Stimulated activated CD4-positive, alpha-beta T cell treated with anti-CD3 and anti-CD28 coated beads, Interleukin-2, amount 100 ng/mL, for 24 hours (primary cell): ENCODE measurements at places on chromosomes 2 and 18.

- no peak for DNase-seq
These were observed 24.4 kb downstream of the HK2 start for GRCh38 chr2:74858281-74858680.

DNA sequence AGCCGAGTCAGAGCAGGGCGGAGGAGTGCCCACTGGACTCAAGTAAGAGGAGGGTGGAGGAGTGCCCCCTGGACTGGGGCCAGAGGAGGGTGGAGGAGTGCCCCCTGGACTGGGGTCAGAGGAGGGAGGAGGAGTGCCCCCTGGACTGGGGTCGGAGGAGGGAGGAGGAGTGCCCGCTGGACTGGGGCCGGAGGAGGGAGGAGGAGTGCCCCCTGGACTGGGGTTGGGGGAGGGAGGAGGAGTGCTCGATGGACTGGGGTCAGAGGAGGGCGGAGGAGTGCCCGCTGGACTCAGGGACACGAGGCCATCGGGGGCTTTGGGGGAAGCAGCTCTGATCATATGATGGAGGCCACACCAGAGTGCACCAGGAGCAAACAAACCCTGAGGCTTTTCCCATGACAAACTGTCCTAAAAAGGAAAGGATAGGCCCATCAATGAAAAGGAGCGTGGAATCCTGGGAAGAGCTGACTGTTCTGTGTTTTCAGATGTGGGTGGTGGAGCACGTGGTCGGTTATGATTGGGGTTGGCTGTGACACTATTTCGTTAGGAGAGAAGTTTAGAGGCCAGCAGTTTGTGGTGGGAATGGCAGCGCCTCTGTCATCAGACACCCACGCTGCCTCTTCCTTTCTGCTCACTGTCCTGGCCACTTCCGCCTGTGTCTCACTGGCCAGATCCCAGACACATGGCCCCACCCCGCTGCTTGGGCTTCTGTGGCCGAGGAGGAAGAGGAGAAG is 24.5 kb upstream of the HPCAL1 start:
- DNase-seq, result peak; percentile 22

DNA sequence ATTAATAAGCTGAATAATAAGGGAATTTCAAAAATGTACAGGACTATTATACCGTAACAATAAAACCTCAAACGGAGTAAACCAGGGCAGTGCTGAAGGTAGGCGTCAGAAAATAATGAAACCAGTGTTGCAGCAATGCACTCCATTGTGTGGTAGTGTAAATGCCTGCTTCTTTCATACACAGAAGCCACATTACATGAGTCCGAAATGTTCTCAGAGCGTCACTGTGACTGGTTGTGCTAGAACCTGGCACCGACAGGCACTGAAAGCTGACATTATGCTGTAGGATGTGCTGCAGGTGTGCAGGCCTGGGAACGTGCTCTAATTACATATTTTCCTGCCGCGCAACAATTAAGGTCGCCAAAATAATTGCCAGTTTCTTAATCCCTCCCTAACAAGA is 53.3 kb downstream of the ZEB2 start:
- DNase-seq, result no peak

GRCh38 chr18:24584813-24585212 is 124.4 kb downstream of the HRH4 start:
- no peak for DNase-seq

DNA sequence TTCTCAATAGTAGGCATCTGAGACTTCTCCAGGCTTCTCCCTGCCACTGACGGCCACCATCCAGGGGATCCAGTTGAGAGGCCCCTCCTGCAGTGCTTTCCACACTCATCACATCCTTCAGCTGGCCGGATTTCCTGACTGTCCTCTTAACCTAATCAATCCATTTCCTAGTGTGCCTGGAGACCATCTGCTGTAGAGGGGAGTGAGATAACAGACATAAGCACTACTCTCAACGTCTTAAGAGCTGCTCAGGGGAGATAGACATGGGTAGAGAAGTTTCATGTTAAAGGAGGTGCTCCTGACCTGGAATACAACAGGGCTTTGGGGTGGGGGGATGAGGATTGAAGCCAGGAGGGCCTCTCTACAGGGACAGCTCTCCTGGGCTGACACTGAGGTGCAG is 14.2 kb downstream of the SPR start:
- no peak for DNase-seq

- DNase-seq, result no peak
These were observed 165.4 kb downstream of the MSH2 start for GRCh38 chr2:47568164-47568850.
